ENCODE measurements at places on chromosomes 2 and 18.

- peak; percentile 48 for DNase-seq
Measured at GRCh38 chr2:217058791-217059755, 199.2 kb upstream of the TNP1 start.

GRCh38 chr2:29747786-29748470, 173.5 kb downstream of the ALK start:
- DNase-seq: peak; percentile 99

DNA sequence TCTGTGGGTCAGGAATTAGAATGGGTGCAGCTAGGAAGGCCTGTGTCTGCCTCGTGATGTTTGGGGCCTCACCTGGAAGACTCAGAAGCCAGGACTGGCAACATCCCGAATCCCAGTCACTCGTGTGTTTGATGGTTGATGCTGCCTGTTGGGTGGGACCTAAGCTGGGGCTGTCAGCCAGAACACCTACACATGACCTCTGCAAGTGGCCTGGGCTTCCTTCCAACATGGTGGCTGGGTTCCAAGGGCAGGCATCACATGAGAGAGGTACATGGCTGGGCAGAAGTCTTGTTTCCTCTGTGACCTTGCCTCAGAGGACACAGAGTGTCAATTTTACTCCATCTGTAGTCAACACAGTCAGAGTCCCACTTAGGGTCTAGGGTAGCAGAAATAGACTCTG, 177.8 kb downstream of the GBX2 start:
- DNase-seq: no peak

GRCh38 chr18:66682855-66683322, 79.0 kb upstream of the CDH19 start:
- DNase-seq: peak; percentile 0

- DNase-seq: no peak
Measured at GRCh38 chr2:47323822-47324171, 79.2 kb upstream of the MSH2 start.

DNA sequence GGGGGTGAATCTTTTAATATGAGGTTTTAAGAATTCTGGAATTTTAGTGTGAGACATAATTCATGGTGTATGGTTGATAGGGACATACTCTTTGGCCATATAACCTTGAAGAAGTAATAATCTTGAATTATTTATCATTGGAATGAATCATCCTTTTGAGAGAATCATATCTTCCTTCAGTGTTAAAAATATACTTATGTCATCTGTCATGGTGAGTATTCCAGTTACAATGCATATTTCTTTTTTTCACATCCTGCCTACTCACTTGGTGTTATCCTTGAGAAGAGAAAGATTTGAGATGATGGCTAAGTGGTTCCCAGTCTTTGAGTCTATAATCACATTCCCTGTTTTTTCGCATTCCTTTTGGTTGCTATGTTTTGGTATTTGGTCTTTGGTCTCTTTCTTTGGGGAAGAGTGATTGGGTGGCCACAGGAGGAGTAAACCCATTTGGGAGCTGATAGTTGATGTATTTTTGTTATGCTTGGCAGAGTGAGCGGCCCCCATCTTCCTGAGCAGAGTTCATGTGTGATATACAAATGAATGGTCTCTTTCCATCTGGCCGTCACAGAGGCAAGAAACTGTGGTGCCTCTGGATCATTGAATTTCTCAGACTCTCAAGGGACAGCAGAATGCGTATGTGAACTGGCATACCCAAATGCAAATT, 21.6 kb downstream of the ASAP2 start:
- DNase-seq: peak; percentile 97

DNA sequence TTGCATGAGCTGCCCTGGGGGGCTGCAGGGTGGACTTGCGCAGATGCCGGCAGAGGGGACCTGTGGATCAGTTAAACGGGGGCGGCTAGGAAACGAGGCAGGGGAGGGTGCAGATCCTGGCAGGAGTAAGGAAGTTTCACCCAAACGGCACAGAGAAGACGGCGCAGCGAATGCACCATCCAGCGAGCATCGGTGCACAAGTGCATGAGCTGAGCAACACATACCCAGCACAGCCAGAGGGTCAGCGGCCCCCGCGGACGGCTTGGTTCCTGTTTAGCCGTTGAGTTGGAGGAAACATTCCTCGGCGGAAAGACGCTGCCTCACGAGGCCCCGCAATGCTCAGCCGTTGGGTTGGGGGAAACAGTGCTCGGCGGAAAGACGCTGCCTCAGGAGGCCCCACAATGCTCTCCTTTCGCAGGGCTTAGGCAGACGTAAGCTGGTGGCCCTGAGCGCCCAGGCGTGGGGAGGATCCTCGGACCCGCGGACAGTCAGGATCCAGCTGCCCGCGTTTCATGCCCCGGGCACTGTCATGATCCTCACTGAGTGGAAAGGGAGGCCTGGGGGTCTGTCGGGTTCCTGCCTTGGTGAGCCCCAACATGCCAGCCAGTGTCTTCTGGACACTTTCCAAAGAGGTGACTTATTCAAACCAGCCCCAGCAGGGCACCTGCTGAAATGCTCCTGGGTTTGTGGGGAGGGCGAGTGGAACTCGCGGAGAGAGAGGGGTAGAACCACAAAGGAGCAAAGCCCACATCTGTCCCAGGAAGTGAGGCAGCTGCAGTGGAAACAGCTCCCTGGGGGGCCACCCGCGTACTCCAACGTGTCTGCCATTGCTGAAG, 86.3 kb downstream of the NDUFA10 start:
- no peak for DNase-seq

- peak; percentile 46 for DNase-seq
Measured at GRCh38 chr2:56088411-56088810, 95.4 kb upstream of the CCDC85A start.

DNA sequence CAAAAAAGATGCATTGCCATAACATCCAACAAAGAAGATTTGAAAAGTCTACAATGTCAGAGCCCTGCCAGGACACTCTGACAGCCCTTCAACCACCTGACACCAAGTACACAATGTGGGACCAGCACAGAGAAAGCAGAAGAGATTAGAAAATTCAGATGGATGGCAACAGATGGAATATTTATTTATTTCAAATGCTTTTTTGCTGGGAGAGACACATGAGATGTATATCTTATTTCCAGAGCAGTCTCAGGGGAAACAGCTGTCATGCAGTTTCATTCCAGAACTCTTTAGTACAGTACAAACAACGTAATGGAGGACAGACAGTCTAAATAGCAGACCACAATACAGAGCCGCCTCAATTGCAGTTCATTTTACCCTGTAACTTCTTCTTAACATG, 110.1 kb downstream of the MAIP1 start:
- peak; percentile 30 for DNase-seq
